ENCODE measurements at places on chromosomes 1 and 21.

DNA sequence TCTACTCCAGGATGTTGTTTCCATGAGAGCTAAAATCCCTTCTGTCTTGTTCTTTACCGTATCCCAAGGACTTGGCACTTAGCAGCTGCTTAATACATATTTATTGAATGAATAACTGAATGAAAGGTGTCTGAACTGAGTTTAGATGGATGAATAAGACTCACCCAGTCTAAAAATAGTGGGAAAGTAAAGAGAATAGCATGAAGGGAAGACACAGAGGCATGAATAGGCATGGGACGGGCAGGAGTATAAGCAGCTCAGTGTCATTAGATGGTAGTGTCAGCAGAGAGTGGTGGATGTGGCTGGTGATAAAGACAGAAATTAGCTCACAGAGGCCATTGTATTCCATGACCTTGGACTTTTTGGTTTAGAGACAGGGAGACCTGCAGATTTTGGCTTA, 9.2 kb downstream of the IL12RB2 start:
- no peak for DNase-seq

GRCh38 chr1:45205910-45206721, at the start of gene ZSWIM5:
Gene ZSWIM5 (minus strand): TSS chr1:45206605. CDS start chr1:45206350, 255 bp downstream.
- peak; percentile 87 for DNase-seq

- no peak for DNase-seq
These were observed 93.6 kb downstream of the SNRPE start for GRCh38 chr1:203954788-203955552.

DNA sequence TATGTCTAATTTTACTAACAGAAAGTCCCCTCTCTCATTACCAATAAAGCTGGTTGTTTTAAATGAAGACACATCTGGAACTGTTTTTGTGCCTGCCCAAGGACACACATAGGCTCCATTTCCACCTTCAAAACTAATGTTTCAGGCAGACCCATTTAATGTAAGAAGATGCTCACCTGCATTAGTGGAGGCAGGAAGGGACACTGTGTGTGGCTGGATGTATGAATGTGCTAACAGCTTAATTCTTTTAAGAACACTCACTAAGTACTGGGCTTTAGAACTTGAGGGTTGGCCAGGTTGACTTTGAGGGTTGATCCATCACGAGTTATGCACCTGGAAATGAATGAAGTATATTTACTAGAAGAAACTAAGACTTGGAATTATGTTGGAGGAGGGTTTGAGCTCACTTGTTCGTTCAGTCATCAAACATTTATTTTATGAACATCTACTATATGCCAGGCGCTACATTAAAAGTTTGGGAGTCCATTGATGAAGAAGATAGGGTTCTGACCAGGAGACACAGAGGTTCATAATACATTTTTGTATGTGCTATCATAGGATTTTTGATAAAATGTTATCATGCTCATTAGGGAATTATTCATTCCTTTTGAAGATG, 5.4 kb downstream of the JUN start:
- no peak for DNase-seq

GRCh38 chr1:12518931-12519692, 98.9 kb downstream of the DHRS3 start:
- DNase-seq = peak; percentile 88

GRCh38 chr1:109391626-109392025, 6.1 kb downstream of the SORT1 start:
- no peak for DNase-seq

GRCh38 chr21:16492892-16493291, 763.1 kb downstream of the USP25 start:
- DNase-seq = no peak

GRCh38 chr1:82979593-82980236, 1019.2 kb downstream of the TTLL7 start:
- no peak for DNase-seq
